Astrocyte of the spinal cord (primary cell): ENCODE measurements at places on chromosomes 3 and 15.
A peak's percentile ranks its signal among the peaks of the same experiment; 100 is the strongest.

GRCh38 chr15:80730387-80730786, 35.3 kb downstream of the ABHD17C start:
- no peak for DNase-seq

- no peak for DNase-seq
These were observed 56.2 kb downstream of the ATP2C1 start for GRCh38 chr3:130950124-130950523.

- no peak for DNase-seq
These were observed 254.5 kb upstream of the RARB start for GRCh38 chr3:25173606-25174005.

GRCh38 chr3:155772801-155773200, 27.9 kb upstream of the PLCH1 start:
- DNase-seq = no peak

DNA sequence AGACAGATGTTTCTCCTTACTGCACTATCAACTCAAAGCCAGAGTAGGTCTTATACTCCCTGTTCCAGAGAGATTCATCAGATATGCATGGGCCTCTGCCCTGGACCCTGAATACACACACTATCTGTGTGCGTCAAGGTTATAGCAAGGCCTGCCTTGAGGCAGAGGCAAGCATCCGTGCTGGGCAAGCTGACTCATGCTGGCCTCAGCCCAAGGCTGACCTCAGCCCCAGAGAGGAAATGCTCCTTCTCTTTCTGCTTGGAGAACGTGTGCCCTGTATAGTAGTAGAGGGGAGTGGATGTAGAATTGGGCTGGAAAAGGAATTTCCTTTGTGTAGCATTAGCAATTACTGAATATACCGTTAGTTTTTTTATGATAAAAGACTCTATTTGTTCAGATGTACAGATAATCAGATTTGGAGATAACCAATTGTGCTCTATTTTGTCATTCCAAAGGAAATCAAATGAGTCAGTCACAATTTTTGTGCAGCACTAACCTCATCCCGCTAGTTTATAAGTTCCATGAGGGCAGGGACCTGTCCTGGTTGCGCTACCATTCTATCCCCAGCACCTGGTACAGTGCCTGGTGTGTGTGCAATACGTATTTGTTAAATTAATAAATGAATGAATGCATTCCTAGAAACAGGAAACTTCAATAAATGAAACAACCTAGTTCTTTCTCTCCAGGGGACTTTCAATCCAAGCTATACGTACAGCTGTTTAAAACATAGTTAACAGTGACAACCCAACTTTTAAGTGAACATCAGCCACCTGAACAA, 13.3 kb upstream of the PAQR9 start:
- DNase-seq = peak; percentile 96

- peak; percentile 45 for DNase-seq
These were observed 365.6 kb downstream of the MAGI1 start for GRCh38 chr3:65672871-65673815.

- DNase-seq = peak; percentile 76
These were observed 45.6 kb upstream of the FSTL1 start for GRCh38 chr3:120496278-120497002.

DNA sequence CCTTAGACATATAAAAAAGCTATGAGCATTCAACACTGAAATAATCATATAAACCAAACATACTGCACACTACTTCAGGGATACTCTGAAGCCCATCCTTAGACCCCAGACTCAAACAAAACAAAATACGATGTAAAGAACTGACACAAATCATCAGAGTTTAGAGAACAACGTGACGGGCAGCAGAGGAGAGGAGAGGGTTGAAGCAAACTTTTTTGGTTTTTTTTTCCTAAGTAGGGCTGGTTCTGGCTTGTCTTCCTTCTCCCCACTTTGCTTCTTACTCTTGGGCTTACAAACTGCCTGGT, 34.7 kb downstream of the GAP43 start:
- no peak for DNase-seq

- no peak for DNase-seq
These were observed 2.0 kb downstream of the SRGAP3 start for GRCh38 chr3:9247361-9247940.

DNA sequence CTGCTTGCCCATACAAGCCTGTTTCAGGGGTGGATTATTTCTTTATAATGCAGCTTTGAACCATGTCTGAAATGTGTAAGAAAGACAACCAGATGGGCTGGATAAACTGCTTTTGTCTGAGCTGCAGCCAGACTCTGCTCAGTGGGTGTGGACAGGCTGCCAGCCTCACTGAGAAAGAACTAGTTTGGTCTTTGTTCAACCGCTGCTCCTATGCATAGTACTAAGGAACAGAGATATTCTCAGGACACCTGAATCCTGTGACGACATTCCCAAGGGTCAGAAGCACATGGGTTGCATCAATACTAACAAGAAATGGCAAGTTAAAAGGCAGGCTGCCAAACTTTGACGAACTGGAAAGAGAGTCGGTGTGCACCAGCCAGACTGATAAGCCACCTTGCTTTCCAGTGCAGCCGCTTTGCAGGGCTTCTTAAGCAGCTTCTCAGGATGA, 57.2 kb downstream of the PLD1 start:
- DNase-seq = no peak

DNA sequence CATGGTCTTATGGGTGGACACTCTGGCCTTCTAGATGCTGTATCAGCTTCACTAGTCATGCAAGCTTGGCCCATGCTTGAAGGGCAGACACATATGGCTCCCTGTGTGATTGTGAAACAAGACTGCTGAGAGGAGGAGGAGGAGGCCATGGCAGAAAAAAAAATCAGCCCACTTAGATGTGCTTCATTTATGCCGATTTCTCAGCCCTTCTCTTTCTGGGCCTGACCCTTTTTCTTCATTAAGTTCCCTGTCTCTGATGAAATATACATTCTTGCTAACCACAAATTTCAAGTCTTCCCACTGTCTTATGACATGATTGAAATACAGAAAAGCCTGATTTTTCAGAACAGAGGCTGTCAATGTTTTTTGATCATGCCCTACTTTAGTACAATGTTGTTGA, 213.0 kb upstream of the FEZF2 start:
- DNase-seq = peak; percentile 37

DNA sequence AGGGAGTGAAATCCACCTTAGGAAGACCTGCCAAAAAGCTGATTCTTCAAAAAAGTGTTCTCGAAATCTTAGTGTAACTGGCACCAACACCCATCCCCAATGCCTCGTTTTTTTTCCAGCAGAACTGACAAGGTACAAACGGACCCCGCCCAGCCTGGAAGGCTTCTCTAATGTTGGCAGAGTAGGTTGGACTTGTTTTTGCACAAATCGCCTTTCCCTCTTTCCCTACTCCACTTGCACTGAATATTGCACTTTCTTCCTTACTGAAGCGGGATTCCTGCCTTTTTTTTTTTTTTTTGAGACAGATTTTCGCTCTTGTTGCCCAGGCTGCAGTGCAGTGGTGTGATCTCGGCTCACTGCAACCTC, 544 bp upstream of the TIMMDC1 start:
- DNase-seq = peak; percentile 29

DNA sequence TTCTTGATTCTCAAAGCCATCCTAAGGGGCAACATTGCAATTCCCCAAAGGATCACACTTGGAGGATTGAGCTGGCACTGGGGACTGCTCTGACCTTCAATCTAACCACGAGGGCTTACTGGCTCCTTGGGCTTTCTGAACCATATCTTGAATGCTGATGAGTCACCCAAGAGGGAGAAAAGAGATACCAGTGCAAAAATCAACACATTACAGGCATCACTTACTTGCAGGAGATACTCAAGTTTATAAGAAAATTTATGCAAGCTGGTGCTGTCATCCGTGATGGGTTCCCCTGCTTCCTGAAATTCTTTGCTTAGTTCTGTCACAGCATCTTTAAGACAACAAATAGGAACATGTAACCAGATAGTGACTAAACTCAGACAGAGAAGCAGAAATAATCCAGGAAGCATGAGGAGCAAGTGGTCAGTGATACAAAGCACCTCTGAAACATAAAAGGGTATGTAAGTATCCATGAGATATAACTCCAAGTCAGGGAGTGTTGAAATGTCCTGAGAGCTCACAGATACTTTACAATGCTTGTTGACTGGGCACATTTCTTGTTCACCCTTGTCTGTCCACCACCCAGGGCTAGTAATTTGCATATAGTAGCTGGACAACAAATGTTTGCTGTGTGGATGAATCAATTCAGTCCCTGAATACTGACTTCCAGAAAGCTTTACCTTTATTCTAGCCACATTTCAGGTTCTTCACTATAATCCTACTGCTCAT, 14.1 kb downstream of the FYCO1 start:
- no peak for DNase-seq

- DNase-seq = no peak
These were observed 1.4 kb downstream of the WDR76 start for GRCh38 chr15:43828061-43828657.

- DNase-seq = no peak
These were observed 53.9 kb downstream of the MRPS25 start for GRCh38 chr3:15011174-15011573.

DNA sequence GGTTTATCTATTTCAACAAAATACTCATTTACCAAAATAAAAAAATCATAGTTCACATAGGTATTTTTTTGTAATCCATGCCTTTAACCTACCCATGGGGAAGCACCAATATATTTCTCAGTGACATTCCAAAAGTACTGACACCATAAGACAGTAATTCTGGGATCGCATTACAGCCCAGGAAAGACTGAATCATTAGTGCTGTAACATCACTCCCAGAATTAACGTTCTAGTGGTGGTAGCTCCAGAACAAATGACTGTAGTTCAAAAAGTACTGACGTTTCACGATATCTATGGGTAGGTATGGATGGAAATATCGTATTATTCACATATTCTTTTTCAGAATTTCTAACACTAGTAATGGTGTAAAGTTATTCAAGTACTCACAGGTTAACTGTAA, 54.3 kb upstream of the NEK10 start:
- peak; percentile 70 for DNase-seq

- DNase-seq = no peak
These were observed 383.5 kb upstream of the WNT5A start for GRCh38 chr3:55870594-55870993.

GRCh38 chr3:187838016-187838540, 92.8 kb upstream of the BCL6 start:
- no peak for DNase-seq

- DNase-seq = no peak
These were observed 293.3 kb downstream of the MEX3B start for GRCh38 chr15:81752546-81752942.

DNA sequence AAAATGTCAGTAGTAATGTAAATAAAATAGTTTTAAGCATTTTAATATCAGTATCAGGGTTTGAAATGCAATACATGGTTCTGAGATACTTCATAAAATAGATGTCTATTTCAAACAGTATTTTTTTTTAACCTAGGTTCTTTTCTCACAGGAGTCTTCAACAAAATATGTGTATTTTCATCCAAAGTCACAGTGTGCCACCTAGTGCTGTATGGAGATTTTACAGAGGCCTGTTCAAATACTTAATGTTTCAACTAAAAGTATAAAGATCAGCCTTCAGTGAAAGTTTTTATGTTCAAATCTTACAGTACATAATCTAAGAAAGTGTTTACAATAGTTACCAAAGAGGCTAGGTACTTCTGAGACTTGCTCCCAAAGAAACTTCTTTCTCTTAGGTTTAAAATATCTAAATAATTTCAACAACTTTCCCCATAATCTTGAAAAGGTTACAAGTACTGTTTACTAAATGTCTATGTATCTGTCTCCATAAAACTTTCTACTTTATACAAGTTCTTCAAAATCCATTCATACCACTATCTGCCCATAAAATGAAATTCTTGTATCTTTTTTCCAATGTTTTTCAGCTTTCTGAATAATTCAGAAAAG, 38.3 kb downstream of the SCAPER start:
- DNase-seq = peak; percentile 56

DNA sequence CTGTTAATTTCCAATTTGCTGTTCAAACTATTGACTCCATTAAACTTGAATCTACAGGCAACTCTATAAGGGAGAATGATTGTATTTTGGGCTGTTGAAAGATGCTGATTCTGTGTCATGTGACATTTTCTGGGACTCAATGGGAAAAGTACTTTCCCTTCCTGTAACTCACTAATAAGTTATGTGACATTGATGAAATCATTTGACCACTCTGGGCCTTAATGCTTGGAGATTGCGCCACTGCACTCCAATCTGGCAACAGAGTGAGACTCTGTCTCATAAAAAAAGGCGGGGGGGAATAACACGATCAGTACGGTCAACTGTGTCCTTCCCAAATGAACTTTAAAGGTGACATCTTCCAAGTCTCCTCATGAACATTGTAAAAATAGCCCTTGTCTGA, 215.2 kb upstream of the SGO1 start:
- no peak for DNase-seq

DNA sequence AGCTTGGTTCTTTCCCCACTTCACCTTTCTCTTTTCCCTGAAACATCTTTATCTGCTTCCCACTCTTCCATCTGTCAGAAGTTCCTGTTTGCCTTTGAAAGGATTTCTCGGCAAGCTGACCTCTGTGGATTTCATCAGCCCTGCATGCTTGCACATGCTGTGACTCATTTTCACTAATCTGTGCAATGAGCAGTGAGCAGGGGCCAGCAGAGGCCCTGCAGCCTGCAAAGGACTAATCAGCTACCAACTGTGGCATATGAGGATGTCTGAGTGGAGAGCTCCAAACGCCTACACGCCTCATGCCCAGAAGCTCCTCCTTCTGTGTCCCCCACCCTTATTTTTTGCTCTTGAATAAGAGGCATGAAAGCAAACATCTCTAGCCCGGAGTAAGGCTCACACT, 333.0 kb upstream of the SEMA6D start:
- peak; percentile 89 for DNase-seq

GRCh38 chr3:66200786-66201185, 20.0 kb upstream of the SLC25A26 start:
- DNase-seq = no peak

- no peak for DNase-seq
These were observed 269.7 kb upstream of the THRB start for GRCh38 chr3:24764236-24764915.

DNA sequence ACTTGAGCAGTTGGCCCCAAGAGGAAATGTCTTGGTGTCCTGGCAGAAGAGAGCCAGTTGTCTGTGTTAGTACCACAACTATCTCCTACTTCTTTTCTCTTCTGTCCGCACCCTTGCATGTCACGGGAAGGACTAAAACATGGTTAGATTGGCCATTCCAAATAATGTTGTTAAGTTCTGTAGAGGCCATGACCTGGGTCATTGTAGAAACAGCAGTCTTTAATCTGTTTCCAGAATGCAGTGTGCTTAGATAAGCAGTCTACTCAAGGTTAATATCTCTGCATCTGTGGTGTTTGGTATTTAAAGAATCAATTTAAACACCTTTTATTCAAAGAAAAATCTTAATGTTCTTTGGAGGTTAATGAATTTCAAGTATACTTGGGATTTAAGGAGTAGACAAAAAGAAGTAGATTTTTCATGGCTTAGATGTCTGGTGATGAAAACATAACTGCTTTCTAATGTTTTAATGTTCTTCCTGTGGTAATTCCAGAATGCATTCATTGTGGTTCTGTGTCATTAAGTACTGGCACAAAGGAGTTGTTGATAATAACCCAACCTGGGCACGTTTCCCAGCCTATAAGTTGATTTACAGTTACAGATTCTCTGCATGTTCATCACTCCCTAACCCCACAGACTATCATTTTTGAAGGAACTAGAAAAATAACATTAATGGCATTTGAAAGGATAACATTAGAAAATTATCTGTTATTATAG, 58.9 kb downstream of the TMEM108 start:
- peak; percentile 89 for DNase-seq

- no peak for DNase-seq
These were observed 91.0 kb downstream of the TPRG1 start for GRCh38 chr3:189262746-189263145.
